ENCODE measurements at places on chromosomes 11 and 22.
A peak's percentile ranks its signal among the peaks of the same experiment; 100 is the strongest.

GRCh38 chr11:70203751-70204465, 812 bp downstream of the FADD start:
- DNase-seq = peak; percentile 78

DNA sequence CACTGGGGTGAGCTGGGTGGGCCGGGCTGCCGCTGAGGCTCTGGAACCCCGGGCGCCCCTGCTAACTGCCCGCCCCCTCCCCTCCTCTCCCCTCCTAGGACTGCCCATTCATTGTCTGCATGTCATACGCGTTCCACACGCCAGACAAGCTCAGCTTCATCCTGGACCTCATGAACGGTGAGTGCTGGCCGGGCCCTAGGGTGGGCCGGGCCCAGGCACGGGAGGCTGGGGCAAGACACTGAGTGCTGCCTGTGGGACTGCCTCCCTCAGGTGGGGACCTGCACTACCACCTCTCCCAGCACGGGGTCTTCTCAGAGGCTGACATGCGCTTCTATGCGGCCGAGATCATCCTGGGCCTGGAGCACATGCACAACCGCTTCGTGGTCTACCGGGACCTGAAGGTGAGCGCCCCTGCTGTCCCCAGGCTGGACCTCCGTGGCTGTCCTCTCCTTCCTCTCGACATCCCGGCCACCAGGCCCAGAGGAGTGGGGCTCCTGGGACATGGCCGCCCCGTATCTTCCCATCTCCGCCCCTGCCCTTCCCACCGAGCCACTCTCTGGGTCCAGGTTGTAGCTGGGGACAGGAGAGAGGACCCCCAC, 7.5 kb upstream of the ANKRD13D start:
- no peak for DNase-seq

- no peak for DNase-seq
These were observed 773 bp downstream of the MIAT start for GRCh38 chr22:26658161-26658560.

DNA sequence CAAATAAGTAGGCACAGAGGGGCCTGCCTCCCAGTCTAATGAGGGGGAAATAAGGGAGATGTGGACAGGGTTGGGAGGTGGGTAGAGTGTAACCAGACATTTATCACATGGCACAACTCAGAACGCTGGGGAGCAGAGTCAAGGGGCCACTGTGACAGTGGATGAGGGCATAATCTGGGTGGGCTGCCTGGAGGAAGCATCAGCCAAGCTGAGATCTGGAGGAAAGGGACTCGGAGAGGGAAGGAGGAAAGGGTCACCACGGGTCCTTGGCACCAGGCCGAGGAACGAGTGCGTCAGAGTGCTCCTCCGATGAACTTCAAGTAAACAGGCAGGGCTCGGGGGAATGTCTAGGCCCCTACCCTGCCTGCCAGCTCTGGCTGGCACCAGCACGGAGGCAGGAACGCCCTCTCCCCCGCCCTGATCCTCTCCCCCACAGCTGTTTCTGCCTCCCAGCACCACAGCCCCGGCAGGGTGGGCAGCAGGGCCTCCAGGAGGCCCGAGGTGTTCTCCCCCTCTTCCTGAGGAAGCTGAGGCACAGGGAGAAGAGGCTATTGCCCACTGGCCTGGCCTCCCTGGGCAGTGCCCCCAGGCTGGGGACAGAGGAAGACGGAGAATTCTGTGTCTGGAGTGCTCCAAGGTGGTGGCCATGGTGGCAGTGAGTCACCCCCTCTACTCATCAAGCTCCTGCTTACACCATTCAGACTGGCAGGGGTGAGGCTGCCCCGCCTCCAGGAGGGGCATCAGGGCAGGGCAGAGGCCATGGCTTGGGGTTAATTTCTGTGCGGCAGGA, 4.2 kb downstream of the ALDH3B1 start:
- DNase-seq = peak; percentile 55

GRCh38 chr22:16914006-16914405, 88.8 kb upstream of the XKR3 start:
- no peak for DNase-seq

DNA sequence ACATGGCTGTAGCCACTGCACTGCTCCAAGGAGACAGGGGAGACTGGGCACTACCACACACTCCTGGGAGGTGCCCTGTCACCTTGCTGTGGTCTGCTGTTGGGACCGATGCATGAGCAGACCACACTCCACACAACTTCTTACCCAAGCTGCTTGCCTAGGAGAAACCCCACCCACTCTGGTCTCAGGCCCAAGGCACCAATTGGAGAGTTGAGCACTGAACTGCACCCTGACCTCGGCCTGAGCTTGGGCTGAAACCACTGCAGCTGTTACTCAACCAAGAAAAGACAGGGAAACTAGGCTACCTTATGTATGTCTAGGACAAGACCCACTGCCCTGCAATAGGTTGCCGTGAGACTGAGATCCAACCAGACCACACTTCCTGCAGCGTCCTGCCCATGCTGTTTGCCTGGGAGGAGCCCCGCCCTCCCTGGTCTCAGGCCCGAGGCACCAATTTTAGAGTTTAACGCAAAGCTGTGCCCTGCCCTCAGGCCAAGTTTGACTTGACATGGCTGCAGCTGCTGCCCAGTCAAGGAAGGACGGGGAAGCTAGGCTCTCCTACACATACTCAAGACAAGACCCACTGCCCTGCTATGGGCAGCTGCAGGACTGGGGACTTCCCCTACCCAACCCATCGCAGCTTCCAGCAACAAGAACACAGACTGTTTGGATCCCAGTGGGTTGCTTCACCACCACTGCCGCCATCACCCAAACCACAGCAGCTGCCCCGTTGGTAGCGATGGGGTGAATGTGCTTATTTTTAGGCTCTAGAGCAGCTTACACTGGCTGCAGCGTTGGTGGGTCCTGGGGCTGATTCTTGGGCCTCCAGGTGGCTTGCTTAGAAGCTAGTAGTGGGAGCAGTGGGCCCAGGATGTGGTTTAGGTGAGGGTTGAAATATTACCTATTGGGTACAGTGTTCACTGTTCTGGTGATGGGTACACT, 66.8 kb downstream of the BRD1 start:
- DNase-seq = peak; percentile 24

DNA sequence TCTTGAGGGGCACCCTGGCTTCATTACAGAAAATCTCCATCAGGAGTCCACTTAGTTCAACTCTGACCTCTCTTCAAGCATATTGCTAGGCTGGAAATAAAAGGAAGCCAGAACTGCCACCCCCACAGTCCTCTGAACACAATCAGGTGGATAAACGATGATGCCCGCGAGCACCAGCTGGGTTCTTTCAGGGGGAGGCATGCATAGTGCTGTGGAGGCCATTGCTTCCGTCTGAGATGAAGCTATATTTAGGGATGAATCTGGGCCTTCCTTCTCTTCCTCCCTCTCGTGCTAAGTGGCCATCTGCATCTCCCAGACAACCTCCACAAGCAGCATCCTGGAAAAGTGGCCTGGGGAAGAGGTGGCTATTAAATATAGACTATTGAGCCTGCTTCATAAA, 3.9 kb upstream of the MICAL2 start:
- DNase-seq = no peak

GRCh38 chr11:27557226-27557625, 50.7 kb upstream of the LIN7C start:
- DNase-seq = no peak

- DNase-seq = no peak
These were observed 96.6 kb downstream of the RRAS2 start for GRCh38 chr11:14262271-14262846.

GRCh38 chr11:76598426-76598839, 72.1 kb downstream of the LRRC32 start:
- peak; percentile 41 for DNase-seq

DNA sequence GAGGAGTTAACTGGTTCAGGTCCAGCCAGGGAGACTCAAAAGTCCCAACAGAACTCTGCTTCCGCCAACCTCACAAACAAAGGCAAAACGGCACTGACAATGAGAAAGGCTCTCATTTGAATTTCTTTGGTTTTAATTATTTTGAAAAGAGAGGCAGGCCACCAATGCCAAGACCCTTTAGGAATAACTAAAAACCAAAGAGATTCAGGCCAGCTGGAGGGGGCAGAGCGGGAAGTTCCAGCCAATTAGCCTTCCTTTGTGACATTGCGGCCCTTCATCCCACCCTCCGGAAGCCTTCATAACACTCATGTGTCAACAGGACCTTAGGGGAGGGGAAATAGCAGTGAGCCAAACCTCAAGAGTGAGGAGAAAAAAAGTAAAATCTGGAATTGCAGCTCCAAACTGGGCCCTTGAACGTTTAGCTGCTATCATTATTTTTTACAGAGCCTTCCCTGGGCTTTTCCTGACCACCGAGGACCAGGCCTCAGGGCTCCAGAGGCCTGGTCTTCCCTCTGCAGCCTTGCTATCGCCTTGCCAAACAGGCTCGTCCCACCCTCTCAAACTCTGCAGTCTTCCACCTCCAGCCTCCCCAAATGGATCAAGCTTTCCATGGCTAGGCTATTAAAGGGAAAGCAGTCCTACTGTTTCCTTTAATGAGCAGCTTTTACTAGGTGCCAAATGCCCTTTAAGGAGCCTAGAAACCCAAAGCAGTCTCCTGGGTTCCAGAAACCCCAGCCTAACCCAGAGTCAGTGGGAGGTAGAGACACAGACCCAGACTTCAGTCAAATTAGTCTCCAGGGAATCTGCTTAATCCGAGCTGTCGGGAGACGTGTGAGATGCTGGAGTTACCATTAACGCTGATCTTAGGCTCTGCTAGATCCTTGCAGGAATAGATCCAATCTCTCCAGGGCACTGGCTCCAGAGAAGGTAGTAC, 114.2 kb downstream of the CCDC34 start:
- DNase-seq = no peak

- DNase-seq = no peak
These were observed 20.5 kb upstream of the IL17REL start for GRCh38 chr22:50032941-50033601.

GRCh38 chr11:2406878-2407410, 6.4 kb downstream of the TSSC4 start:
- DNase-seq = no peak

- no peak for DNase-seq
These were observed 21.8 kb upstream of the UPK3A start for GRCh38 chr22:45262931-45263462.

DNA sequence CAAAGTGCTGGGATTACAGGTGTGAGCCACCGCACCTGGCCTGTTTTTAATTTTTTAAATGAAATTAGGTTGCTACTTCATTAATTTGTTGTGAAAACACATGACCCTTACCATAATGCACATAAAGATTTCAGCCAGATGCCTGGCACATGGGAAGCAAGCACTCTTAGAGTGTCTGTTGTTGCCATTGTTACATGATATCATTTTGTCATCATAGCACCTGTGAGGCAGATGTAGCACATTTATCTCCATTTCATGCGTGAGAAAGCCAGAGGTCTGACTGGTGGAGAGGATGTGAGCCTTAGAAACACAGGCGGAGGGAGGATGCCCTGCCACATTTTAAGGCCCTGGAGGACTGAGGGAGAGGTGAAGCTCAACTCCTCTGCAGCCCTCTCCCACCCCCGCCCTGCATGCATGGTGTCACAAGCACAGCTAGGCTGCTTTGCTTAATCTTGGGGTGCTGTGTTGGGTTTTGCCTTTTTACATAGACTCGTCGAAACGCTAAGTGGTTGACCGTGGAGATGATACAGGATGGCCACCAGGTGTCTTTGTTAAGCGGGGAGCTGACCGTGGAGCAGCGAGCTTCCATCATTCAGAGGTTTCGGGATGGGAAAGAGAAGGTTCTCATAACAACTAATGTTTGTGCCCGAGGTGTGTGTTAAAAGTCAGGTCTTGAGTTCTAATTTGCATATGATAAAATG, 14.0 kb downstream of the DDX25 start:
- no peak for DNase-seq

DNA sequence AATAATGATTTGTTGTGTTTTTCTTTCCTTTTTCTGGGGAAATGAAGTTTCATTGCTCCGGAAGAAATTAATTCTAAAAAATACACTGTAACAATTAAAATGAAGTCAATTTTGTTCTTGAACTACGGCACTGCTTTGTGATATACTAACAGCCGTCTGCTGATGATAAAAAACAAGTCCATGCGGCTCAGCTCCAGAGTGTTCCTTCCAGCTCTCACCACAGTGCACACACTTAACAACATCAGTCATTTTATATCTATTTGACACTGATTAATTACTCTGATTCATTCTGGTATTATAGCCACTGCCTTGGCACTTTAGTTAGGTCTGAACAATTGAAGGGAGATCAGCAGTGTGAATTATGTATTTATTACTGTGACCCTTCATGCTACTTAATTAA, 97.4 kb upstream of the SLC6A5 start:
- DNase-seq = no peak

- no peak for DNase-seq
These were observed 18.8 kb downstream of the PPFIBP2 start for GRCh38 chr11:7532405-7533145.
